ENCODE measurements at places on chromosomes 2 and 18. TPM values are rescaled to one million over a fixed set of nuclear protein-coding genes. Genes with fewer than 3 reads are reported as not detected.

- no peak for DNase-seq
Observed at GRCh38 chr2:134420259-134420658, 166.4 kb downstream of the MGAT5 start.

DNA sequence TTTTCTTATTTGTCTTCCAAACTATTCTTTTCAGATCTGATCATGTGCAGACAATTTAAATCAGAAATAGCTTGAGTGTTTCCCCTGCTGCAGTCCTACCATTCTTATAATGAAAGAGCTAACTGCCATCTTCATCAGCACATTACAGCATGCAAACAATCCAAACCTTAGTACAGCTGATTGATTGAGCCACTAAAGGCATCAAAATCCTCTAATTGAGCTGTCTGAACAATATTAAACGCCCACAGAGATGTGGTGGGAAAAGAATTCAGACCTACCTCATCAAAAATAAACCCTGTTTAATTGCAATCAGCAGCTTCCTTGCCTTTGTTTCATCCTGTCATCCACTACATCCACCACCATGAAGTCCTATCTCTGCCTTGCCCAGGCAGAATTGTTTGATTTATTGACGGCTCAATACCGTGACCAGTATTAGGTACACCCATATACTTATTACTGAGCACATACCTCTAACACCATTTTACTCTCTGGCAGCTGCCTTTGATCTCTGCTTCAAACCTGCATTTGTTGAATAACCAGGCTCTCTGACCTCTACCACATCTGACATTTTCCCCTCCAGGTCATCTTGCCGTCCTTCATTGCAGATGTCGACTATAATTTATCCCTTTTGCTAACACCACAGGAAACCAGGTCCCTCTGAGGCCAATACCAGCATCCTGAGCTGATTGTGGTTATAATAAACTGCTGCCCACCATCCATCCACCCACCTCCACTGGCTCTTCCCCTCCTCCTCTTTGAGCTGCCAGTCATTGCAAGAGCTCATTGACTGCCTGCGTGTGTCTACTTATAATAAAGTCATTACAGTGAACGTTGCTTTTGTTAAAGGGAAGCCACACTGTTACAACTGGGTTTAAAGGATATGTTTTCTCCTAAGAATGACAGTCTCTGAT, 78.5 kb downstream of the RBM43 start:
- DNase-seq, result no peak

DNA sequence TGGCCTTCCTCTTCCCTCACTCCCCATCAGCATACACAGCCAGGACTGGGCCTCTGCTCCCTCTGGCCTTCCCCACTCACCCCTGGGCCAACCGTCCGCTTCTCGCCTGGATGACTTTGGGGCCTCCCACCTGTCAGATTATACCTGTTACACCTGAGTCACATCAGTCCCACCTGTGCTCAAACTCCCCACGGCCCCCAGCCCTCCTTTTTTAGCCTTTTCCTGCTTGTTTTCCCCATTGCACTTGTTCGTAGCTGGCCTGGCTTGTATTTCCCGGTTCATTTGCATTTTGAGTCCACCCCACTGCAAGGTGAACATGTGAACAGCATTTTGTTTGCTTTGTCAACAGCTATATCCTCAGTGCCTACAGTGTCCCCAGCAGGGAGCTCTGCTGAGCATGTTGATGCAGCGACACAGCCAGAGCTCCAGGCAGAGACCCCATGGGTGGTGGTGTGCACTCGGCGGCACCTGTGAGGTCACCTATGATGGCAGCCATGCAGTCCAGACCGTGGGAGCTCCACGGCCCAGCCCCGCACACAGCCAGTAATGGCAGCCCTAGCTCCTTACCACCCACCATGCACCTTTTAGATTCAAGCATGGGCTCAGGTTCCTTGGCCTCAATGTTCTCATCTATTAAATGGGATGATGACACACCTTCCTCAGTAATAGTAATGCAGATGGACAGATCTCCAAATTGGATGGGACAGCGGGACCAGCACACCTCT, 276.4 kb upstream of the HS6ST1 start:
- peak; percentile 19 for DNase-seq

DNA sequence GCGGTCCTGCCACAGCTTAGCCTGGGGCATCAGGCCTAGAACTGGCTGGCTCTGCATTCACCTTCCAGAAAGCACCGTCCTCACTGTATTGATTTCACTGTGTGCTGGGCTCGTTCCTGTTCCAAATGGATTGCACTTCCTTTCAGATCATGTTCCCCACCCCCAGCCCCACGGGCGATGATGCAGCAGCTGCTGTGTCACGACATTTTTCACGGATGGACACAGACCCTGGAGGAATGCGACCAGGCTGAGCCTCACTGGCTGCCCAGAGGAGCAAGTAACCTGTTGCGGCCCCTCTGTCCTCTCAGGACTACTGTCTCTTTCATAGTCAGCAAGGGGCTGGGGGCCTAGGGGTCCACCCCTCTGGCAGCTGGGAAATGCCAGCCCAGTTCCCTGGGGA, 50.3 kb downstream of the CAPN13 start:
- DNase-seq, result no peak

Gene SETBP1
- 27.3 TPM for total RNA-seq

- no peak for DNase-seq
Observed at GRCh38 chr2:49255409-49255971, 101.2 kb upstream of the FSHR start.

GRCh38 chr2:240974771-240975572, 23.4 kb upstream of the SNED1 start:
- no peak for DNase-seq

- no peak for DNase-seq
Observed at GRCh38 chr2:62222674-62223073, 26.8 kb downstream of the B3GNT2 start.

DNA sequence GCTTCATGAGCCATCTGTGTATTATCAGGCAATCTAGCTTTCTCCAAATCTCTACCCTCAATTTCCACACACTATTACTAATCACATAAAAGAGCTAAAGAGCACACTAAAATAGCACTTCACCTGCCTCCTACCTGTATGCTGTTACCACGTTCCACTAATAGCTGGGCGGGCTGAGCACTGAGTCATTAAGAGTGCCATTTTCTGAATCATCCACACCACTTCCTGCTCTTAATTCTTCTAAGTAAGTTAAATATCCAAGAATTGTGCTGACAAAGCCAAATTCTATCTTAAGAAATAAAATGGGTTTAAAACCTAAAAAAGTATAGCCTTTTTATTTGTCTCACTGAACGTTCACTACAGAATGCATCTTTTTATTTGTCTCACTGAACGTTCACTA, 35.7 kb downstream of the NOL10 start:
- DNase-seq, result no peak

GRCh38 chr2:174771136-174771535, 6.9 kb upstream of the CHRNA1 start:
- no peak for DNase-seq

DNA sequence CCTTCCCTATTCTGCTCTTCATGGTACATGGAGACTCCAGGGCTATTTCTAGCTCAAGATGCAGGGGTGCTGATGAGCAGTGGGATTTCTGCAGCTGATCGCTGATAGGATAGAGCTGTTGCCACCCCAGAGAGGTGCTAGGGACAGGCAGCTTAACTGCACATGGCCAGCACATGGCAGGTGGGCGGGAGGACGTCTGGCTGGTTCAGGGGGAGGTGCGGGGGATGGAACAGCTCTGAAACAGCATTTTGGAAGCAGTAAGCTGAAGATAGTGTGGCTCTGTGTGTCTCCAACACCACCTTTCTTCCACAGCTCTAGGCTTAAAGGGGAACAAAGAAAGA, 151.9 kb upstream of the PELI1 start:
- no peak for DNase-seq

DNA sequence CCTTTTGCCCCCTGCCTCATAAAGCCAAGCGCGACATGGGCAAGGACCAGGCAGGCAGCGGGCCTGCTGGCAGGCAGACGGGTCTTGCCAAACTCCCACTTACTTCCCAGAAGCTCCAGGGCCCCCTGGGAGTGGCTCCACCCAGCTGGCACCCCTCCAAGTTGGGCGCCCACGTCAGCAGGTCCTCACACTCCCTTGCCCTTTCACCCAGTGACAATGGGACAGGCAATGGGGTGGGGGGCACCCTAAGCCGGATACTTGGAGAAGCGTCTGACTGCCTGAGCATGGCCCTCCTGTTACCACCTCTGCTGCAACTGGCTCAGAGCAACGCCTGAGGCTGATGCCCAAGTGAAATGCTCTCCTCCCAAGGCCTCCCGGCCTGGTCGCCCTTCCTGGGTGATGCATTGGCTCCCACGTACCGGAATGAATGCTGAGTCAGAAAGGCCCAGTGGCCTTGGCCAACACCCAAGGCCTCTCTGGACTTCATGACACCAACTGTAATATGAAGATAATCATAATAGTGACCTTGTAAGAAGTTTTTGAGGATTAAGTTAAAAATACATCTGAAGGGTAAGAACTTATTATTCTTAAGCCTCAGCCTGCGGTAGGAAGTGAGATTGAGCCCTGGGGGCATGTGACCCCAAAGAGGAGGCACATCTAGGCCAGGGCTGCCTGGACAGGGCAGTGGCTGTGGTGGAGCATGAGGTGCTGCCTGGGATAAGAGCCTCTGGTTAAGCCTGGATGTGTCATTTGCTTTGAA, 31.6 kb downstream of the KCNK3 start:
- peak; percentile 61 for DNase-seq

- DNase-seq, result no peak
Observed at GRCh38 chr2:8805278-8806210, 31.9 kb downstream of the KIDINS220 start.

GRCh38 chr2:42602876-42603219, 34.4 kb downstream of the MTA3 start:
- DNase-seq, result peak; percentile 26

Gene SERPINB7
- not detected for total RNA-seq

DNA sequence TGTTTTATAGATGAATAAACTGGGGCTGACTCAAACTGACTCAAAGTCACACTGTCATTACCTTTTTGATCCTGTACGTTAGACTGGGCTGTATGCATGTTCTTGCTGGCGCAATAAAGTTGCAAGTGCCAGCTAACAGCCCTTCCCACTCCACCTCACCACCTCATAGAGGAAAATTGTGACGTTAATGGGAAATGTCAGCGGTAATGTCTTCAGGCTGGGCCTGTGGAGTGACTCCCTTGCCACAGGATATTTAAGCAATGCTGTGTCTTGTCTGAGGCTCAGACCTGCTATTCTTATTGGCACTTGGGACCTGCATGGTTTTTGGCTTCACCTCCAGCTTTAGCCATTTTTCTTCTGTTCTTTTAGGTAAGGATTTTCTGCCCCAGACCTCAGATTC, 25.2 kb upstream of the CASP10 start:
- DNase-seq, result peak; percentile 28

Gene ZSWIM2
- not detected for total RNA-seq

GRCh38 chr2:199465988-199466691, 8.4 kb upstream of the SATB2 start:
- peak; percentile 33 for DNase-seq

- peak; percentile 57 for DNase-seq
Observed at GRCh38 chr18:44938720-44939665, 258.3 kb downstream of the SETBP1 start.

DNA sequence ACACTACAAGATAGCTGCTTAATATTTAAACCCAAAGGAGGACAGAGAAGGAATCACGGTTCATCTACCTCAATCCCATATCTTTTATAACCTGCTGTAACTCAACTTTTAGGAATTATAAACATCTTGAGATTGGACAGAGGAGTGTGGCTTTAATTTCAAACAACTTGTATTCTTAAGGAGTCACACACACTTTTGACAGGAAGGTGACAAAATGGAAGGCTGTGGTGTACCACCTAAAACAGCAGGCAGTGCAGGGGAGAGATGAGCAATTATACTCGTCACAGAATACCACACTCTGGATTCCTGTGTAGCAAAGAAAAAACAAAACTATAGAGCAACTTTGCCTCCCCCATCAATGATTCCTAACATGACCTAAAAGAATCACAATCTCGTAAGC, 194.8 kb downstream of the ZEB2 start:
- DNase-seq, result no peak

- DNase-seq, result no peak
Observed at GRCh38 chr2:210606001-210606400, 49.6 kb downstream of the CPS1 start.

GRCh38 chr2:49037197-49037596, 117.1 kb downstream of the FSHR start:
- no peak for DNase-seq

- peak; percentile 64 for DNase-seq
Observed at GRCh38 chr2:169767243-169767888, 31.3 kb upstream of the SSB start.

DNA sequence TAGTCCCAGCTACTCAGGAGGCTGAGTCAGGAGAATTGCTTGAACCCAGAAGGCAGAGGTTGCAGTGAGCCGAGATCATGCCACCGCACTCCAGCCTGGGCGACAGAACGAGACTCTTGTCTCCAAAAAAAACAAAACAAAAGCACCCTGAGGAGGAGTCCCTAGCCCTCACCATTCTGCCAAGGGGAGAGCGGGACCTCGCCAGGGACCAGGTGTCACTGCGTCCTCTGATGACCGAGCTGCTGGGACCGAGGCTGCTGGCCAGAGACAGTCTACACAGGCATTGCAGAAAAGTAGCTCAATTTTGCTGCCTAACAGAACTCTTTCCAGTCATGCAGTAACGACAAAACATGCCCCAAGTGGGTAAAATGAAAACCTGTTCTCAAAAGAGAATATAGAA, 18.4 kb downstream of the NCK2 start:
- DNase-seq, result no peak

Gene C2orf81
- total RNA-seq, result 0.82 TPM

DNA sequence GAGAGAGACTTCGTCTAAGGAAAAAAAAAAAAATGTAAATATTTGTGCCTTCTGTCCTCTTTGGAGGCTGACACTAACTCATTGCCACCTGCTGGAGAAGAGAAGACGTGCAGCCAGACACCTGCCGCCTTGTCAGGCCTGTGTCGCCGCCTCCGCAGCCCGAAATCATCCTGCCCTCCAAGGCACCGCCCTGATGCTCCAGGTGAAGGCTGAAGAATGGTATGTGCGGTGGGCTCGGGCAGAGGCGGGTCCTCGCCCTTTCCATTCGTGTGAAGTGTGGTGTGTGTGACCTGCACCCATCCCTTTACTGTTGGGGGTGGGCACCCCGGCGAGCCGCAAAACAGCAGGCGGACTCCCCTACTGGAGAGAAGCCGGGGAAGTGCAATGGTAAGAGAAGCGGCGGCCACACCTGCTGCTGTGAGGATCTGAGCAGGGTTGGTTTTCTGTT, 60.4 kb downstream of the FAM161A start:
- DNase-seq, result peak; percentile 65

DNA sequence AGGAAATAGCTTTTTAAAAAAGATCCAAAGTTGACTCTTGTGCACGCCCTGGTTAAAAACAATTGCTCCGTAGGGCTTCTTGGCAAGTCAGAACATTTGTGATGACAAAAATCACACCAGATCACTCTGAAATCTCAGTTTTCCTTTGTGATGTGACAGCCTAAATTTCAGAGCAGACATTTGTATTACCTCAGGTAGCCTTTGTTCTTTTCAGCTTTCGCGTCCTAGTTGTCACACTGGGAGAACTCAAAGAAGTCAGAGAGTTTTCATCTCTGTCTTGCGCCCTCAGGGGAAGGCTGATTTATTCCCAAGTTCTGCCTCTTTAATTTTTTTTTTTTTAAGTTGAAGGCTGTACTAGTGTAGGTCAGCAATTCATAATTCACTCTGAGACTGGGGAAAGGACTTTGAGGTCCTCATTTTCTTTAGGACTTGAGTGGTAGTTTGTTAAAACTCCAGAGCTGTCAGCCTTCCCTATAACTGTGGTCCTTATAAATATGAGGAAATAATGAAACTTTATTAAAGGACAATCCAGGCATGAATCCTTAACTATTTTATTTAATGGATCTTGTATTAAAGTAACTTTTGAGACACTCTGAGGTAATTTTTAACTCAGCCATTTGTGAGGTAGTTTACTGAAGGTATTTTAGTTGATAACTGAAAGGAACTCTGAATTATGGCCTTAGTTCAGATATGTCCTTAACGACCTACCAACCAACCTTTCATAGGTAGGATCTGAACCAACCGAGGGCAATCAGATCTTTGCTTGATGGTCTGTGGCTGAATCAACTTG, 525.1 kb upstream of the FAM98A start:
- DNase-seq, result no peak
